ENCODE measurements at places on chromosomes 2 and 18.
A peak's percentile ranks its signal among the peaks of the same experiment; 100 is the strongest.

- no peak for DNase-seq
Observed at GRCh38 chr2:227719641-227720040, 1.8 kb upstream of the SLC19A3 start.

GRCh38 chr2:232485348-232485756, 2.3 kb downstream of the ECEL1 start:
- DNase-seq: no peak

DNA sequence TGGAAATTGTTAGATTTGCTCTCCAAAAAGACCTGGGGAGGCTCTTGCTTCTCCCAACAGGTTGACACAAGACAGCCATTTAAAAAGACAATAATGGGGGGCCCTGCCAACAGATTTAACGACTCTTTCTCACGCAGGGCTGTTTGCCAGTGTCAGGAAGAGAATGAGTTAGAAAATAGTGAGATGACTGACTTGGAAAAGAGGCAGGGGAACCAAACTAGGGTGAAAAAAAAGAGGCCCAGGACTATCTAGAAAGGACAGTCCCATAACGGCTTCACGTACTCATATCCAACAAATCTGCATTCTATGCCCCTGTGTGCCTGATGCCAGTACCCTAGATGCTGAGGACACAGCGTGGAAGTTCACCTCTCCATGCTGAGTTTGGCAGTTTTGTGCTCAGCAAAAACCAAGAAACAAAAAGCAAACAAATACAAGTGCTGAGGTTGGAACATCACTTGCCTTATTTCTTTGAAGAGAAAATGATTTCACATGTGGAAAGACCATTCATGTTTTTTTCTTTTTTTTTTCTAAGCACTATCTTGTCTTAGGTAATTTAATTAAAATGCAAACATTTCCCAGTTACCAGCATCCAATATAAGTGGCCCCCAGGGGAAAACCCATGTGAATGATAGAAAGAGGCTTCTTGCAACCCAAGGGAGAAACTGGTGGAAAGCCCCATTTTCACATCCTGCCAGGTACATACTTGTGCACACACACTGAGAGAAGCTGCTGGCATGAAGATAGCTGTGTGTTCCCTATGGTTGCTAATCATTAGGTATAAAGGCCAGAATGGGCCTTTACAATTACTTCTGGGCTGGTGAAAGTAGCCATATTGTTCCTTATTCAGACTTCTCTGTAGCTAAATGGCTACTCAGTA, 10.6 kb upstream of the WIPF1 start:
- no peak for DNase-seq

- peak; percentile 9 for DNase-seq
Observed at GRCh38 chr2:158575051-158575635, 118.4 kb downstream of the PKP4 start.

DNA sequence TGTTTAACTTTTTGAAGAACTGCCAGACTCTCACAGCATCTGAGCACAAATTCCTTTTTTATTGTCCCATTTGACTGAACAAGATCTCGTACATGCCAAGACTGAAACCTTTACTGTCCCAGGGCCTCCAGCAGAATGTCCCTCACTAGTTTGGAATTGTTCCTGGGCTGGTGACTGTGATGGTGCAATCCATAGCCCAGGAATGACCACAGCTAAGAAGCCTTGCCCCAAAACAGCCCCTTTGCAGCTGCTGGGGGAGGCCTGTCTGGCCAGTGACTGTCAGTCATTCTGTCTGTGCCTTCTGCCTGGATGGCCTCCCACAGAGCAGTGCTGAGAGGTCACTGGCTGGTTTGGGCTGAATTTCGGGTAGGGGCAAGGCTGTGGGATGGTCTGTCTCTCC, 184.5 kb upstream of the MSH6 start:
- no peak for DNase-seq

DNA sequence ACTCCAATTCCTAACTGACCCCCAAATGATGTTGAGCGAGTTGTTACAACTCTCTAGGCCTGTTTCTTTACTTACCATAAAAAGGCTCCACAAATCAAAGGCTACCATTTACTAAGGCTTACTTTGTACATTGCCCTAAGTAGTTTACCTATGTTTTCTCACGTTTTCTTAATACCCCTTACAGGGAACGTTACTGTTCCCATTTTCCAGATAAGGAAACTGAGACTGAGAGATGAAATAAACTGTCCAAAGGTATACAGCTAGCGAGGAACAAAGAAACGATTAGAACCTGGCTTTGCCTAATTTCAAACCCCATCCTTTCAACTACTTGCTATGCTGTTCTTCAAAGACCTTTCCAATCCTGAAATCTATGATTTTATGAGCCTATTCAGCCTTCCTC, 74.8 kb upstream of the SPTBN1 start:
- DNase-seq: no peak

DNA sequence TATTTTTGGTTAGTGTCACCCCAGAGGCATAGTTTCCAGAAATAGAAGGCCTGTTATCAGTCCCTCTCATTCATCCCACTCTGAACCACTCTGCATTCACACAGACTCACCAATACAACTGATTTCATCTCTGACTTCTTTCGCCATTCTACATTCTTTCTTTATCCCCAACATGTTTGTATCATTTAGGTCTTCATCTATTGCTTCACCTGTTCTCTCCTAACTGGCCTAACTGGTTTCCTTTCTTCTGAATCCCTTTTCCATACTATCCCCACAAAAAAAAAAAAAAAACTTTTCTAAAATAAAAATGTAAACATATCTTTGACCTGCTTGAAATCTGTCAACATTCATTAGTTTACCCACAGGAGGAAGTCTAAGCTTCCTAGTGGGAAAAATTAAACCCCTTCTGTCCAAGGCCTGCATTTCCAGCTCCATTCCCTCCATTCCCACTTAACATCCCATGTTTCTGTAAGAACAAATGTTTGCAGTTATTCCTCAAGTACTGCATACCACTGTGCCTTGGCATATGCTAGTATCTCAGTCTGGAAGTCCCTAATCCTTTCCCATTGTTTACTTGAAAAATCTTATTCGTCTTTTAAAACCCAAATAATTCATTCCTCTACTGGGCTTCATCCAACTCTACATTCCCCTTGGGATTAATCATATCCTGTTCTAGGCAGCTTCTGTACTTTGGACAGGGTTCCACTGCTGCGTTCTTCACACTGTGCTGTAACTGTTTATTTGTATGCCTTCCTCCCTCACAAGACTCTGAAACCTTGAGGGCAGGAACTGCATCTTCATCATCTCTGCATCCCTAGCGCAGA, 68.5 kb downstream of the FIGN start:
- peak; percentile 96 for DNase-seq
